ENCODE measurements at places on chromosomes 4 and X. TPM values are rescaled to one million over a fixed set of nuclear protein-coding genes. Genes with fewer than 3 reads are reported as not detected.

The JAKMIP1 gene
- total RNA-seq = not detected

The CT45A10 gene
- total RNA-seq = not detected

The TLR7 gene
- not detected for total RNA-seq

The FBXL5 gene
- total RNA-seq = 109 TPM

The CHIC2 gene
- 45.4 TPM for total RNA-seq

The ATOH1 gene
- not detected for total RNA-seq

The NPY2R gene
- not detected for total RNA-seq

The EMCN gene
- not detected for total RNA-seq

The GYPE gene
- total RNA-seq = not detected

The GAGE12F gene
- not detected for total RNA-seq

All from mammary epithelial cell (primary cell).